ENCODE measurements at places on chromosomes 5 and 9. TPM values are rescaled to one million over a fixed set of nuclear protein-coding genes. Genes with fewer than 3 reads are reported as not detected.

GRCh38 chr5:2007878-2008501 lies 125.3 kb upstream of the IRX4 start:
- H3K27me3 ChIP-seq: peaks cover 40% of the 10 kb centered on the region
- DNase-seq: no peak
- H3K4me1 ChIP-seq: no peaks in the 10 kb centered on the region
- no peak overlapping the region for H3K27ac ChIP-seq

GRCh38 chr5:119353686-119354366 lies 2.0 kb upstream of the TNFAIP8 start:
- peaks cover 11% of the 10 kb centered on the region for H3K36me3 ChIP-seq
- no peak overlapping the region for H3K4me3 ChIP-seq
- peaks cover 53% of the 10 kb centered on the region for H3K4me1 ChIP-seq
- H3K27me3 ChIP-seq: no peaks in the 10 kb centered on the region

GRCh38 chr9:136985853-136986252 lies 3.1 kb downstream of the LCNL1 start:
- DNase-seq: no peak
- H3K27me3 ChIP-seq: peaks cover 36% of the 10 kb centered on the region
- no peak overlapping the region for H3K4me3 ChIP-seq
- no peak overlapping the region for H3K27ac ChIP-seq

DNA sequence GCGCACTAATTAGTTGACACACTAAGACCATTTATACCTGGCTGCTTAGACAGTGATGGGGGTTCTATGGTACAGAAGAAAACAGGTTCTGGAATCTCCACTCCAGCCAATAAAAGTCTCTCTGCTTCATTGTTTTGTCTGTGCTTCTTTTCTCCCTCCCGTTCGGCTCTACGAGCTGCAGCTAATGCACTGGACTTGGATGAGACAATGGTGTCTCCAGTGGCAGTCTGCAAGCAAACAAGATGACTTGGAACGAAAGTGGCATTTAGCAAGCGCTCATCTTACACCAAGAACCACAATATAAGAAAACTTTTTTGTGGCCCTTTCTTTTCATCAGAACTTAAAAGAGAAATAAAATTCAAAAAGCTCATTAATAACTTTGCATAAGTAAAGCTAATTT lies 30.2 kb downstream of the GFM2 start:
- H3K27me3 ChIP-seq: no peaks in the 10 kb centered on the region
- DNase-seq: no peak
- H3K4me1 ChIP-seq: no peaks in the 10 kb centered on the region

- H3K4me3 ChIP-seq: peak overlapping the region; percentile 40
- no peak for DNase-seq
- H3K4me1 ChIP-seq: no peaks in the 10 kb centered on the region
- H3K36me3 ChIP-seq: no peaks in the 10 kb centered on the region
- H3K27me3 ChIP-seq: no peaks in the 10 kb centered on the region
Observed at GRCh38 chr9:93059011-93059714, 662 bp downstream of the SUSD3 start.

GRCh38 chr9:92747459-92748232 lies 17.0 kb downstream of the BICD2 start:
- no peak overlapping the region for H3K27ac ChIP-seq
- no peak overlapping the region for H3K4me3 ChIP-seq
- peaks cover 26% of the 10 kb centered on the region for H3K4me1 ChIP-seq
- peaks cover 4% of the 10 kb centered on the region for H3K36me3 ChIP-seq

GRCh38 chr5:12777342-12777741 lies 873.1 kb upstream of the CTNND2 start:
- H3K36me3 ChIP-seq: no peaks in the 10 kb centered on the region
- no peaks in the 10 kb centered on the region for H3K4me1 ChIP-seq
- DNase-seq: no peak
- no peaks in the 10 kb centered on the region for H3K27me3 ChIP-seq

DNA sequence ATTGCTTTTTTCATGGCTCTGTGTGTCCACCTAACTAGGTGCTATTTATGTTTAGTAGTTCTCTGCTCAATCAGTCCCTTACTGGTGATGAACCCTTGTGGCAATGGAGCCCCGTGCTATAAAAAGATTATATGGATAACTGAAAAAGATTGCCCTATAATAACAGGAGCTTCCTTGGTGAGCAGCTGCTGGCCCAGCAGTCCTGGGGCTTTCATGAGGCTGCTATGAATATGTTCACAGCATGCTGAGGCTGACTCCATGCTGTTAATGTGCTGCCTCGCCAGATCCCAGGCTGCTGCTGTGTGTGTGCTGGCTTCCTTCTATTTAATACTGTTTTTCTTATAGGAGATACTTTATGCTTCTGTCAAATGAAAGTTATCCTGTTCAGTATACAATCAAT lies 357.5 kb downstream of the TAF11L14 start:
- no peak overlapping the region for H3K4me3 ChIP-seq
- H3K4me1 ChIP-seq: no peaks in the 10 kb centered on the region
- no peak overlapping the region for H3K27ac ChIP-seq
- no peaks in the 10 kb centered on the region for H3K27me3 ChIP-seq
- DNase-seq: no peak

DNA sequence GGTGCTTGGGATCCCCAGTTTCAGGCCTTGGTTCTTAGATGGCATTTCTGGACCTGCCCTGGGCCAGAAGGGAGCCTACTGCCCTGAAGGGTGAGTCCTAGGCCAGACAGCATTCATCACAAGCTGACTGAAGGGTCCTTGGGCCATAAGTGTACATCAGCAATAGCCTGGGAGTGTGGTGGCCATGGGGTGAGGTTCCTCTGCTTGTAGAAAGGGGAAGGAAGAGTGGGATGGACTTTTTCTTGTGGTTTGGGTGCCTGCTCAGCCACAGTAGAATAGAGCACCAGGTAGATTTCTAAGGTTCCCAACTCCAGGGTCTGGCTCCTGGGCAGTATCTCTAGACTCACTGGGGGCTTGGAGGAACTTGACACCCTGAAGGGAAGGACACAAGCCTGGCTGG lies 95.2 kb upstream of the PHF24 start:
- peaks cover 74% of the 10 kb centered on the region for H3K27me3 ChIP-seq
- H3K4me1 ChIP-seq: no peaks in the 10 kb centered on the region

- no peak overlapping the region for H3K4me3 ChIP-seq
- no peak overlapping the region for H3K27ac ChIP-seq
- H3K27me3 ChIP-seq: no peaks in the 10 kb centered on the region
Observed at GRCh38 chr5:62284946-62285891, 20.8 kb upstream of the KIF2A start.

- DNase-seq: no peak
- no peak overlapping the region for H3K4me3 ChIP-seq
- H3K27ac ChIP-seq: peak overlapping the region; percentile 35
- H3K27me3 ChIP-seq: no peaks in the 10 kb centered on the region
- peaks cover 8% of the 10 kb centered on the region for H3K4me1 ChIP-seq
Observed at GRCh38 chr9:134367791-134368490, 41.7 kb downstream of the RXRA start.

- DNase-seq: no peak
- H3K27ac ChIP-seq: no peak overlapping the region
- H3K36me3 ChIP-seq: peaks cover 4% of the 10 kb centered on the region
- H3K4me1 ChIP-seq: no peaks in the 10 kb centered on the region
- H3K27me3 ChIP-seq: peaks cover 79% of the 10 kb centered on the region
Observed at GRCh38 chr5:180644825-180645273, 4.6 kb downstream of the FLT4 start.

- no peak overlapping the region for H3K27ac ChIP-seq
- H3K4me3 ChIP-seq: no peak overlapping the region
- no peak for DNase-seq
- no peaks in the 10 kb centered on the region for H3K36me3 ChIP-seq
Observed at GRCh38 chr5:142445266-142445665, 120.4 kb upstream of the SPRY4 start.

DNA sequence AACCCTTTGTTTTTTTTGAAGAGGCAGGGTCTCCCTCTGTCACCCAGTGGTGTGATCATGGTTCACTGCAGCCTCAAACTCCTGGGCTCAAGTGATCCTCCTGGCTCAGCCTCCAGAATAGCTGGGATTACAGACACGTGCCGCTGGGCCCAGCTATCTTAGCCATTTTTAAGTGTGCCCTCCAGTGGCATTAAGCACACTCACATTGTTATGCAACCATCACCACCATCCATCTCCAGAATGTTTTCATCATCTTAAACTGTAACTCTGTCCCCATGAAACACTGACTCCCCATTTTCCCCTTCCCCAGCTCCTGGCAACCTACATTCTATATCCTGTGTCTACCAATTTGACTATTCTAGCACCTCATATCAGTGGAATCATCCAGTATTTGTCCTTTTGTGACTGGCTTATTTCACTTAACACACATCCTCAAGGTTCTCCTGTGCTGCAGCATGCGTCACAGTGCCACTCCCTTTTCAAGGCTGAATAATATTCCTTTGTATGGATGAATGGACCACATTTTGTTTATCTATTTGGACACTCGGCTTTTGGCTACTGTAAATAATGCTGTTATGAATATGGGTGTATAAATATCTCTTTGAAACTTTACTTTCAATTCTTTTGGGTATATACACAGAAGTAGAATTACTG lies 12.5 kb upstream of the RAPGEF1 start:
- H3K36me3 ChIP-seq: peaks cover 5% of the 10 kb centered on the region
- no peaks in the 10 kb centered on the region for H3K4me1 ChIP-seq
- peak overlapping the region; percentile 16 for H3K27ac ChIP-seq
- no peak for DNase-seq
- H3K27me3 ChIP-seq: peaks cover 30% of the 10 kb centered on the region

DNA sequence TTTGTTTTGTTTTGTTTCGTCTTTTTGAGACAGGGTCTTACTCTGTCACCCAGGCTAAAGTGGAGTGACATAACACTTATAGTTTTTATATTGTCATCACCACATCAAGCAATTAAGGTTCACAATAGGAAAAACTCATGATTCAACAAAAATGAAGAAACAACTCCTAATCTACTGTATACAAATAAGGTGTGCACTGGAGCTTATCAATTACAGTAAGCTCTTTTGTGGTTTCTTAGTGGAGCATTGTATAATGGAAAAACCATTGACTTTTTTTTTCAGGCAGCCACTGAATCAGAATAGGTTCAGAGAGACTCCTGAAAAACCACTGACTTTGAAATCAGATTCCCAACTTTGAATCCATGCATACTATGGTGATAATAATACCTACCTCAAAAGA lies 10.8 kb upstream of the PLIN2 start:
- H3K4me1 ChIP-seq: peaks cover 6% of the 10 kb centered on the region
- no peak overlapping the region for H3K27ac ChIP-seq
- H3K27me3 ChIP-seq: no peaks in the 10 kb centered on the region
- DNase-seq: no peak
- no peak overlapping the region for H3K4me3 ChIP-seq

GRCh38 chr9:99114049-99114440 lies 9.1 kb downstream of the TGFBR1 start:
- H3K36me3 ChIP-seq: no peaks in the 10 kb centered on the region
- H3K4me1 ChIP-seq: peaks cover 6% of the 10 kb centered on the region
- DNase-seq: no peak
- H3K27ac ChIP-seq: no peak overlapping the region
- H3K27me3 ChIP-seq: no peaks in the 10 kb centered on the region

DNA sequence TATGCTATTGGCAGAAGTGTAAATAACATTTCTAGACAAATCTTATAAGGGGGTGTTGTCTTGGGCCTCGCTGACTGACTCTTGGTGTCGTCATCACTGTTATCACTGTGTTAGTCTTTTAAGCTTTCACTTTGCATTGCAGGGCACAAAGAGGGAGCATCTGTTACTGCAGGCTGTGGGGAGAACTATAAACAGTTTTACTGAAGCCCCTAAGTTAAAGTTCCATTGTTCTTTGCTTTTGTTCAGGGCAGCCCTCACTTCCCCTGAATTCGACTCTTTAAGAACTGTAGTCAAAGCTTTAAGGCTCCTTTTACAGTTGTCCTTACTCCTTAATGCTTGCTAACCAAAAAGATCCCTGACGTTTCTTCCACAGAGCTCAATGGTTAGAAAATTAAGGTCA lies 605.0 kb downstream of the RAB3C start:
- H3K4me1 ChIP-seq: no peaks in the 10 kb centered on the region
- no peaks in the 10 kb centered on the region for H3K27me3 ChIP-seq
- no peak overlapping the region for H3K27ac ChIP-seq
- H3K36me3 ChIP-seq: no peaks in the 10 kb centered on the region
- no peak for DNase-seq
- H3K4me3 ChIP-seq: no peak overlapping the region

GRCh38 chr9:107540164-107540561 lies 50.6 kb upstream of the KLF4 start:
- DNase-seq: no peak
- no peak overlapping the region for H3K27ac ChIP-seq
- H3K4me3 ChIP-seq: no peak overlapping the region
- no peaks in the 10 kb centered on the region for H3K27me3 ChIP-seq
- H3K4me1 ChIP-seq: peaks cover 8% of the 10 kb centered on the region

GRCh38 chr9:116817762-116818161 lies 130.7 kb downstream of the TRIM32 start:
- H3K4me1 ChIP-seq: no peaks in the 10 kb centered on the region
- no peak overlapping the region for H3K27ac ChIP-seq
- H3K4me3 ChIP-seq: no peak overlapping the region
- no peaks in the 10 kb centered on the region for H3K27me3 ChIP-seq
- H3K36me3 ChIP-seq: no peaks in the 10 kb centered on the region
- no peak for DNase-seq

GRCh38 chr9:38507587-38507986 lies 83.3 kb upstream of the IGFBPL1 start:
- H3K36me3 ChIP-seq: no peaks in the 10 kb centered on the region
- DNase-seq: no peak
- no peaks in the 10 kb centered on the region for H3K27me3 ChIP-seq
- no peak overlapping the region for H3K27ac ChIP-seq
- no peak overlapping the region for H3K4me3 ChIP-seq
- no peaks in the 10 kb centered on the region for H3K4me1 ChIP-seq

DNA sequence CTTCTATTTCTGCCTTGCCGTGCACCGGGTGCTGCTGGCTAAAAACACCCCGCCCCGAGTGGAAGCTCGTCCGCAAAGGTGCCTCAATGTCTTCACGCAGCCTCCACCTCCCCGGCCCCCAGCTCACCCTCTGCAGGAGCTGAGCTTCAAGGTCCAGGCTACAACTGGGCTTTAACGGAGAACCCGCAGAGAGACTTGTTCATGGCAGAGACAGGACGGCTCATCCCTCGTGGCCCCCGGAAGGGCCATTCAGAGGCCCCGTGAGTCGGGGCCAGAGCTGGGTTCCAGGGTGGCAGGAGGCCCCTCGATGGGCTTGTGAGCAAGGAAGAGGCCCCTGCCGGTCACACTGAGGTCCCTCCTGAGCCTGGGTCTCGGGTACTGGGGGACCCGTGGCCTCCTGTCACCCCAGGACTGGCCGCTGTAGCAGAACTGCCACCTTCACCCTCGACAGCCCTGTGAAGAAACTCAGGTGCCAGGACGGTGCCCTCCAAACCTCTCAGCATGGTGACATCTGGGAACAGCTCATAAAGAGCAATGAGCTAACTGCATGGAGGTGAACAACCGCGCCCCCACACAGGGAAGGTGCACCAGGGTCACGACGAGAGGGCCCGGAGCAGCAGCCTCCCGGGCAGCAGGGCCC lies 58.0 kb upstream of the UBAC1 start:
- no peak for DNase-seq
- no peaks in the 10 kb centered on the region for H3K27me3 ChIP-seq
- H3K36me3 ChIP-seq: no peaks in the 10 kb centered on the region
- H3K27ac ChIP-seq: no peak overlapping the region
- no peaks in the 10 kb centered on the region for H3K4me1 ChIP-seq

- no peak overlapping the region for H3K27ac ChIP-seq
- H3K4me3 ChIP-seq: no peak overlapping the region
- H3K27me3 ChIP-seq: no peaks in the 10 kb centered on the region
- H3K36me3 ChIP-seq: peaks cover 5% of the 10 kb centered on the region
Observed at GRCh38 chr5:52920929-52921328, 68.2 kb upstream of the ITGA2 start.

The NIPSNAP3A gene
- total RNA-seq: 8.0 TPM

The ZFP37 gene
- 1.3 TPM for total RNA-seq

The HCN1 gene
- total RNA-seq: not detected

The PTGER4 gene
- 28.5 TPM for total RNA-seq

The LMAN2 gene
- total RNA-seq: 278 TPM

The DOCK2 gene
- total RNA-seq: not detected

The HNRNPK gene
- total RNA-seq: 517 TPM

The LRRC19 gene
- total RNA-seq: 0.21 TPM

The ZCCHC10 gene
- 25.9 TPM for total RNA-seq

The SLC6A18 gene
- total RNA-seq: not detected

Data from Calu3 (cell line).